A549 (cell line): ENCODE measurements at places on chromosomes 13 and 19.

GRCh38 chr13:29935309-29935981 is 85.0 kb upstream of the UBL3 start:
- no peak for DNase-seq

GRCh38 chr19:49363268-49364082 is at the start of gene DKKL1:
Gene DKKL1, plus strand, starts transcription at chr19:49363877. Its CDS starts 122 bp downstream, at chr19:49363999.
- DNase-seq: peak; percentile 100

DNA sequence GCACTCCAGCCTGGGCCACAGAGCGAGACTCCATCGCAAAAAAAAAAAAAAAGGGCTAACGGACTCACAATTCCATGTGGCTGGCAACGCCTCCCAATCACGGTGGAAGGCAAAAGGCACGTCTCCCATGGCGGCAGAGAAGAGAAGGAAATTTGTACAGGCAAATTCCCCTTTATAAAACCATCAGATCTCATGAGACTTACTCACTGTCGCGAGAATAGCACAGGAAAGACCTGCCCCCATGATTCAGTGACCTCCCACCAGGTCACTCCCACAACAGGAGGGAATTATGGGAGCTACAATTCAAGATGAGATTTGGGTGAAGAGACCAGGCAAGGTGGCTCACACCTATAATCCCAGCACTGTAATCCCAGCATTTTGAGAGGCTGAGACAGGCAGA is 18.7 kb upstream of the NMRK2 start:
- DNase-seq: no peak

DNA sequence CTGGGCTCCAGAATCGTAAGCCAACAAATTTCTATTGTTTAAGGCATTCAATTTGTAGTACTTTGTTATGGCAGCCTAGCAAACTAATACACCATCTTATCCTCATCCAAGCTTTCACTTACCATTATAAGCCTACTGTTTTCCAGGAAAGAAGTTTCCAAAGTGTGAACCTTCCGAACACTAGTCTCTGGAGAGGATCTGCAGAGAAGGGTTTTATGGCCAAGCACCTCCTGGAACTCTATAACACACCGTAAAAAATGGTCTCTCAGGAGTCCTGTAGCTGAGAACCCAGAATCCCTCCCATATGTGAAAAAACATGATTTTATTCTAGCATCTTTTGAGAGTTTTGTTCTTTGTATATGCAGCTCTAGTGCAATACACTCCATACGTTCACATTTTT is 142.1 kb downstream of the POSTN start:
- no peak for DNase-seq

- DNase-seq: no peak
These were observed 21.8 kb downstream of the SACS start for GRCh38 chr13:23411706-23412105.

GRCh38 chr13:73657821-73658540 is 476.2 kb downstream of the KLF12 start:
- no peak for DNase-seq

DNA sequence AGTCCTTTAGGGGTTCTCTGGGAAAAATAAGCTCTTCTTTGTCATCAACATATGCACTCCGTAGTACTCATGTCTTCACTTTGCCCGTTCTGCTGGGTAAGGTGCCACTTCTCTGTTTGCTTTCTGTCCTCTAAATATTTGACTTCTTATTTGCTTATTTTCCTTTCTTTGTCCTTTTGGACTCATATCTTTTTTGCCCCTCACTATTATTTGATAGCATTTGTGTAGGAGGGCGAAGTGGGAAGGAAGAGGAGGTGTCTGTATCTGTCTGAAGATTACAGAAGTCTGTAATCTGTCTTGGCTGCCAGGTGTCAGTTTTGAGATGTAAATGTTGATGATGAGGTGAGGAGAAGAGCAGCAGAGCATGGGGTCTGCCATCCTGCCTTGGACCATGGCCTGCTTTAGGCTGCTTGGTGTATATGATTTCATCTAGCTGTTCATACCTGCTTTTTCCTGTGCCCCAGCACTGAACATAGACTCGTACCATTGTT is 30.8 kb downstream of the USPL1 start:
- no peak for DNase-seq

GRCh38 chr19:36079389-36079945 is 24.8 kb downstream of the WDR62 start:
- DNase-seq: no peak

DNA sequence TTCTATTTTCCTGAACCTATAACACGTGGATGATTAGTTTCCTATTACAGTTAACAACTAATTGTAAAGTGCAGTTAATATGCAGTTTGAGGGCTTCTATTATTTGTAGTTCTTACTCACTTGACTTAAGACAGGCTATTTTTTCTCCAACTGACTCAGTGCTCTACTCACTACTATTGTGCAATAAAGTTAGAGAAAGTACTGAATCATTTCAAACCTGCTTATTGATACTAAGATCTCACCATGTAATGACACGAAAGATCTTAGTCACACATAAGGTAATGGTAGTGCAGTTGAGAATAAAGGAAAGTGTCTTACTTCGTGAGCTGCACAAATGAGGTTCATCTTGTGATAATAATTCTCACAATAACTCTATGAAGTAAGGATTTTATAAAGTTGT is 22.8 kb upstream of the ITM2B start:
- DNase-seq: peak; percentile 23

DNA sequence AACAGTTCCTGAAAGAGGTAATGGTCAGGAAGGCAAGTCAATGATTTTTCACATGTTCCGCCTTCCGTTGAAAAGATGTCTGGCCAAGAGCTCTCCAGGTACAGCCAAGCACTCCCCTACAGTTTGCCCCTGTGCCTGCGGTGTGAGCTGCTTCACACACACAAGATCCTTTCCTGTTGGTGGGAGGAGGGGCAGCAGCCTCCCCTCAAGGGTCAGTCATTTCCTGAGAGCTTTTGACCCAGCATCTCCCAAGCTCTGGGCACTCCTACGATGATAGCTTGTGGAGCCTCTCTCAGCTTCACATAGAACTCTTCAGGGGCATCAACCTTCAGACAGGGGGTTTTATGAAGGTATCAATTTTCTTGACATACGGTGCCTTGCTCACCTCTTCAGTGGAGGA is 86.9 kb downstream of the DOCK9 start:
- DNase-seq: no peak

DNA sequence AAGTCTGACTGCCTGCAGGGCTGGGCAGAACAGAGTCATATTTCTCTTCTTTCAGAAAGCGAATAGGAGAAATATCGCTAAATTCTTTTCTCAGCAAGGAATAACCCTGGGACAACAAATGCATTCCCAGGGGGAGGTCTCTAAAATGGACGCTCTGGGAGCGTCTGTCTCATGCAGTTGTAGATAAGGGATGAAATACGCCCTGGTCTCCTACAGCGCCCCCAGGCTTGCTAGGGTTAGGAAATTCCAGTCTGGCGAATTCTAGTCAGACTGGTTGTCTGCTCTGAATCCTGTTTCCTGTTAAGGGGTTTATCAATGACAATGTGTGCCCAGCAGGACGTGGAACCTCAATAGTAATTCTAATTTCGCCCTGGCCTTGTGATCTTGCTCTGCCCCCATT is 1214.1 kb downstream of the DIAPH3 start:
- no peak for DNase-seq

GRCh38 chr19:31231237-31231636 is 118.0 kb downstream of the TSHZ3 start:
- DNase-seq: no peak

DNA sequence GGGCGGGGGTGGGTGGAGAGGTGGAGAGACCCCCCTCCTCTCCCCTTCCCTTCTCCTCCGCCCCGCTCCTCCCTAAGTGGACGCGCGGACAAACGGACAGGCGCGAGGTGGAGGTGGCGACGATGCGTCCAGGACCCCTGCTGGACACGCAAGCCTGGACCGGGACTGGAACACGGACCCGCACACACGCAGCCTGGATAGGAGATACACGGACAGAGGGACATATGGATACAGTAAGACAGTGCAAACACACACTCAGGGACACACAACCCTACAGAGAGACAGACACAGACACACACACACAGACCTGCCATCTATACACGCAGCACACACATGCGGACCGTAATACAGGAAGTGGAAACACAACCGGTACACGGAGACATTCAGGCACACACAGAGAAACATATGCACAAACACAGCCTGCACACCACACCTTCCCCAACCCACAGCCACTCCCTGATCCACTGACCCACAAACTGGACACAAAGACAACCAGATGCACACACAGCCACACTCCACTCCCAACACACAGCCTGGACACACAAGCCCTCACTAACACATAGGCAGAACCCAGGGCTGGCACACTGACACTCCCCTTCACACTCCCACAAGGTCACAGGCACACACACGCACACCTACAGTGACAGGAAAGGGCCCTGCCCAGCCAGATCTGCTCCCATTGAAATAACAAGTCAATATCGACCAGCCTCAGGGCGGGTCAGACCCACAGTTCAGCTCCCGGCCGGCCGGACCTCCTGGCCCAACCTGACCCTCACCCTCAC is 696 bp upstream of the ERFL start:
- no peak for DNase-seq

DNA sequence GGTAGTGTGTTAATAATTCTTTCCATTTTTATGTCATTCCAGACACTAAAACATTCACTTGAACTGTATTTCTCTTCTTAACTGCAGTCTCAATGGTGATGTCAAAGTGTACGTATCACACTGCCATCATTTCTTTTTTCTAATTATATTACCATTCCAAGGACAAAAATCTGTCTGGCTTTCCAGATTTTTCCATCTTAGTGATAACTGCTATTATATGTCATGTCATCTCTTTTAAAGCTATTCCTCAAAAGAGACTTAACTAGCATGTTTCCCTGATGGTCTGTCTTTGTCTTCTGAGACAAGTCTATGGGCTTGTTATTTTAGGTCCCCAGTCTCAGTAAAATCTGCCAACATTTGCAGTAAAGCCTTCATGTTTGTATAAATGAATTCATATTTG is 1207.1 kb downstream of the PCDH17 start:
- DNase-seq: no peak

DNA sequence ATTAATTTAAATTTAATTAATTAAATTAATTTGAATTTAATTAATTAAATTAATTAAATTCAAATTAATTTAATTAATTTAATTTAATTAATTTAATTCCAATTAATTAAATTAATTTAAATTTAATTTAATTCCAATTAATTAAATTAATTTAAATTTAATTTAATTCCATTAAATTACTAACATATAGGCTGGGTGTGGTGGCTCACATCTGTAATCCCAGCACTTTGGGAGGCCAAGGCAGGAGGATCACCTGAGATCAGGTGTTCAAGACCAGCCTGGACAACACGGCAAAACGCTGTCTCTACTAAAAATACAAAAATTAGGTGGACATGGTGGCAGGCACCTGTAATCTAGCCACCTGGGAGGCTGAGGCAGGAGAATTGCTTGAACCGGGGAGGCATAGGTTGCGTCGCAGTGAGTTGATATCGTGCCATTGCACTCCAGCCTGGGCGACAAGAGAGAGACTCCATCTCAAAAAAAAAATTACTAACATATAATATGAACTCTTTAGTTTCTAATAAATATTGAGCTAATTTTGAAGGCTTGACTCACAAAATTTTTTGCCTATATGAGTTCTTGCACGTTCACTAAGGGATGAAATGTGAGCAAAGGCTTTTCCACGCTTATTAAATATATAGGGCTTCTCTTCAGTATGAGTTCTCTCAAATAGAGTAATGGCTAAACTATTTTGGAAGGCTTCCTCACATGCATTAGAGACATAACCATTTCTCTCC is 9.0 kb upstream of the USP29 start:
- DNase-seq: no peak

DNA sequence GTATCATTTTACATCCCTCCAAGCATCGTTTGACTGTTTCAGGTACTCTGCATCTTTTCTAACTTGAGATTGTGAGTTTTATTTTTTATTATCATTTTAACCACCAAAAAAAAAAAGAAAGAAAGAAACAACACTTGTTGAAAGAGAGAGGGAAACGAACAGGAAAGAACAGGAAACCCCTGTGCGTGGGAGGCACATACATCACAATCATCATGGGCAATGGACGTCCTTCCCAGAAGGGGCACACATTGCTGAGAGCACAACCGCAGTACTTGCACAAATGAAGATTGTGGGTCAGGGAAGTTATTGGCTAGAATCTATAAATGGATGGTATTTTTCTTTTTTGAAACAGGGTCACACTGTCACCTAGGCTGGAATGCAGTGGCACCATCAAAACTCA is 1.7 kb downstream of the CLC start:
- DNase-seq: no peak

DNA sequence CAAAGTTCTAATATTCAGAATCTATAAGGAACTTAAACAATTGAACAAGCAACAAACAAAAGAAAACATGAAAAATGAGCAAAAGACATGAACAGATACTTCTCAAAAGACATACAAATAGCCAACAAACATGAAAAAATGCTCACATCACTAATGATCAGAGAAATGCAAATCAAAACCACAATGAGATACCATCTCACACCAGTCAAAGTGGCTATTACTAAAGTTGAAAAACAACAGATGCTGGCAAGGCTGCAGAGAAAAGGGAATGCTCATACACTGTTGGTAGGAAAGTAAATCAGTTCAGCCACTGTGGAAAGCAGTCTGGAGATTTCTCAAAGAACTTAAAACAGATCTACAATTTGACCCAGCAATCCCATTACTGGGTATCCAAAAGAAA is 74.3 kb downstream of the CRYL1 start:
- no peak for DNase-seq

DNA sequence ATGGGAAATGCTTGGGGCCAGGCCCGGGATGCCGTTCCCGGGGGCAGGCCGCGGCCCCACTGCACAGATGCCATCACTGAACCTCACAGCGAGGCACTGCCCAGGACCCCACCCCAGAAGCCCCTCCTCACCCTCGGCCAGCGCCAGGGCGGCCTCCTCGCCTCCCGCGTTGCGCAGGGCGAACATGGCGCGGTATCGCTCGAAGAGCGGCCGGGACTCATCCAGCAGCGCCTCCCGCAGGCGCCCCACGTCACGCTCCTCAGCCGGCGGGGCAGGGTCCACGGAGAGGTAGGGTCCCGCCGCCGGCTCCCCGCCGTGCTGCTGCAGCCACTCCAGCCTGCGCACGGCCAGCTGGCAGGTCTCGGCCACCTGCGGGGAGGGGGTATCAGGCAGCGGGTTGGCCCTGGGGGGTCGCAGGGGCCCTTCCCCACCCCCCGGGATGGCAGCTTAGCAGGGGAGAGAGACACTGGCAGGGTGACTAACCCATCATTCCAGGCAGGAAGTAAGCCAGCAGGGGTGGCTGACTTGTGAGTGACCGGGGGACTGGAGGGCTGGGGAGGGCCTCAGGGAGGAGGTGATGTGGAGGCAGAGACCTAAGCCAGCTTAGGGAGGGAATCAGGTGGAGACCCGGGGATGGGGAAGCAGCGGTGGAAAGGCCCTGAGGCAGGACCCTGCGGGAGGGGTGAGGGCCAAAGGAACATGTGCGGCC is 8.2 kb downstream of the DOHH start:
- no peak for DNase-seq

DNA sequence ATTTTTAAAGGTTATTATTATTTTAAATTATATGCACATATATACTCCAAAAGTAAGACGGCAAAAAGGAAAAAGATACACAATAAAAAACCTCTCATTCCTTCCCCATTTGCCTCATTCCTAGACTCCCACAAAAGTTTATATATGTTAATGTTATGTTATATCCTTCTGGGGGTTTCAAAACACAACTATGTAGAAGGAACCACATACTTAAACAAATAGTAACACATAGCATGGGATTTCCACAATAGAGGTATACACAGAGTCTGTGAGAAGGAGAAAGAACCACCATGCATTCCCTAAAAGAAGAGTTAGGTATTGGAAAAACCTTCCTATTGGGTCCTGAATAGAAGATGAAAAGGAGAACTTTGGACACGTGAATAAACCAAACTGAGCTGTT is 9.1 kb downstream of the PDS5B start:
- no peak for DNase-seq

- no peak for DNase-seq
These were observed 26.8 kb downstream of the PIAS4 start for GRCh38 chr19:4034048-4035017.
